ENCODE measurements at places on chromosomes 16 and 17. TPM values are rescaled to one million over a fixed set of nuclear protein-coding genes. Genes with fewer than 3 reads are reported as not detected.

- no peaks in the 10 kb centered on the region for H3K36me3 ChIP-seq
- peak overlapping the region; percentile 89 for H3K27ac ChIP-seq
- H3K4me3 ChIP-seq: peak overlapping the region; percentile 92
- DNase-seq: no peak
These were observed 698 bp downstream of the UBE2G1 start for GRCh38 chr17:4365628-4366326.

GRCh38 chr17:21676281-21677111, 15.8 kb upstream of the KCNJ18 start:
- H3K4me3 ChIP-seq: no peak overlapping the region
- no peak overlapping the region for H3K27ac ChIP-seq
- no peak for DNase-seq
- H3K27me3 ChIP-seq: no peaks in the 10 kb centered on the region

DNA sequence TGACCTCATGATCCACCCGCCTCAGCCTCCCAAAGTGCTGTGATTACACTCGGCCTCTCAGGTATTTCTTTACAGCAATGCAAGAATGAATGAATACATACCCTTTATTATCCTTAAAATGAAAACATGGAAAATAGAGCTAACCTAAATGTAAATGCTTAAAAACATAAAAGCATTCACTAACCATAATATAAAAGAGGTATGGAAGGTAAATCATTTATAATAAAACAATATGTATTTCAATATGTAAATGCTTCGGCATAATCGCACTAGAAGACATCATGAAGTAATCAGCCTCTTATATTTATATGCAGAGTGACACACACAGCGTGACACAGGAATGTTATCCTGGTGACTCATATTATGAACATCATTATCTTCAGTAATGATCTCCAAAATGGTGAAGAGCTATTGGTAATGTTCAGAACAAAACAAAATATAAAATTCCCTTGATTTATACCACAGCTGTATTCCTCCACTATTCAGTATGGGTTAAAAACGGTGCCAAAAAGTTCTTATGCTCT, 53.9 kb downstream of the AIPL1 start:
- no peak for DNase-seq
- H3K4me1 ChIP-seq: no peaks in the 10 kb centered on the region
- no peak overlapping the region for H3K27ac ChIP-seq
- H3K27me3 ChIP-seq: no peaks in the 10 kb centered on the region
- H3K4me3 ChIP-seq: no peak overlapping the region

DNA sequence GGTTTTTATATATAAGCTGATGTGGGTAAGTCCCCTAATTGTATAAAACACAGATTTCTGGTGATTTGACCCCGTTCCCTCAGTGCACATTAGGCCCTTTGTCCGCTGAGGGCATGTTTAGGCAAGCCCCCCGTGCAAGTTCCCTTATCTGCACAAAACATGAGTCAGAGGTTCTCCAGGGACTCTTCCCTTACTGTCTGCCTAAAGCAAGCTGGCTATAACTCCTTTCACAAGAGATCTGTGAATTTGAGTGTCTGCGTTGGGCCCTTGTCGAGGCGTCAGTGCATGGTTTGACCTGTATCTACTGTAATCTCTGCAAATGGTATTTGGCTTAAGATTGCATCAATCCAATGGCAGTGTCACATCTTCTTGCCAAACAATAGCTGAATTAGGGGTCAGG, 712.8 kb downstream of the CDH8 start:
- no peaks in the 10 kb centered on the region for H3K4me1 ChIP-seq
- no peaks in the 10 kb centered on the region for H3K27me3 ChIP-seq
- no peak overlapping the region for H3K27ac ChIP-seq
- H3K36me3 ChIP-seq: no peaks in the 10 kb centered on the region
- H3K4me3 ChIP-seq: no peak overlapping the region
- no peak for DNase-seq

Gene GNG13
- not detected for total RNA-seq

Gene C16orf89
- total RNA-seq: not detected

Gene KIF2B
- total RNA-seq: not detected

All from B cell (primary cell).